ENCODE measurements at places on chromosomes 12 and 14.

- DNase-seq, result no peak
These were observed 209.2 kb downstream of the ALX1 start for GRCh38 chr12:85489194-85489593.

GRCh38 chr12:122031342-122032216 is 9.9 kb downstream of the BCL7A start:
- no peak for DNase-seq

- no peak for DNase-seq
These were observed 211.1 kb downstream of the GLT1D1 start for GRCh38 chr12:129064209-129064855.

DNA sequence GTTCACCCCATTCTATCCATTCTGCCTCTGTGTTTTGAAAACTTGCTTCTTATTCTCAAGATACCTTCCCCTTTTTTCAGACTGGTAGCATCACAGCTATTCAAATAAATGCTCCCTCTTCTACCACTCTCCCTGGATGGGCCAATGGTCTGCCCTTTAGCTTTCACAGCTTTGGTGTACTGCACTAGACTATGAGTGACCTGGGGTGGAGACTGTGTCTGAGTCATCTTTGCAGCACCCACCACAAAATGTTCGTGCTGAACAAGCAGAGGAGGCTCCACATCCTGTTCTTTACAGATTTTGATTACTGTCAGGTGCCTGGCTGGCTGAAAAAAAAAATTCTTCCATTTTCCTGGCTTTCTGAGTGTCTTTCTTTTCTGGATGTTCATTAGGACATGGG is 1104.1 kb upstream of the TMEM132C start:
- peak; percentile 1 for DNase-seq
